ENCODE measurements at places on chromosomes 1 and 21. TPM values are rescaled to one million over a fixed set of nuclear protein-coding genes. Genes with fewer than 3 reads are reported as not detected.

DNA sequence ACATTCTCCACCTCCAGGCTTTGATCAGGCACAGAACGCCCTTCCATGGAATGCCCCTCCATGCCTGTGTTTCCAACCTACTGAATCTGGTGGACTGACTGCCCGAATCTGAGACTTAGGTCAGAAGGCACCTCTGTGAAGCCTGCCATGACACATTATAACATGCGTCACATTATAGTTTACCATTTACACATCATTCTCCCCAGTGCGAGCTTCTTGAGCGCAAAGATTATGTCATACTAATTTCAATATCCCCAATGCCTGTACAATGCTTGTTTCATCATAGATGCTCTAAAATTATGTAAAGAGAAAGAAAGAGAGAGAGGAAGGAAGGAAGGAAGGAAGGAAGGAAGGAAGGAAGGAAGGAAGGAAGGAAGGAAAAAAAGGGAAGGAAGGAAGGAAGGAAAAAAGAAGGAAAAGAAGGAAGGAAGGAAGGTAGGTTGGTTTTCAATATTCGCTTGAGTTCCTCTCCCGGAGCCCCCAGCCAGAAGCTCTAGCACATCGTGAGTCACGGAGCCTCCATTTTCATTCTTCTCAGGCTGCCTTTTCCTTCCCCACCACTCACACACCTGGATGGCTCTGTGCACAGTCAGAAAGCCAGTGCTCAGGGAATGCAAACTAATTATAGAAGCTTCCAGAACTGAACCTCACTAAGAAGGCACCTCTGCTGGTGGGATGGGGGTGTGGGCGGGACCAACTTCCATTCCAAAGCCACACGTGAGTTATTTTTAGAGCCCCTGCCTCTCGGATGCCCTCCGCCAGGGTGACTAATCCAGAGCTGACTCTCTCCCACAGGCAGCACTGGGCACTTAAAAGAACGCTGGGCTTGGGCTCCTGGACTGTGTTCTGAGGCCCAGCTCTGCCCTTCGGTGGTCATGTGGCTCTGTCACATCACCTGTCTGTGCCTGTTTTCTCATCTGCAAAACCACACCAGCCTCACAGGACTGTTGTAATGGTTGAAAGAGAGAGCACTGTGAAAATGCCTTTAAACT lies 27.4 kb downstream of the LAMB3 start:
- no peak for DNase-seq

- DNase-seq, result no peak
These were observed 43.1 kb downstream of the IL12RB2 start for GRCh38 chr1:67350783-67351182.

DNA sequence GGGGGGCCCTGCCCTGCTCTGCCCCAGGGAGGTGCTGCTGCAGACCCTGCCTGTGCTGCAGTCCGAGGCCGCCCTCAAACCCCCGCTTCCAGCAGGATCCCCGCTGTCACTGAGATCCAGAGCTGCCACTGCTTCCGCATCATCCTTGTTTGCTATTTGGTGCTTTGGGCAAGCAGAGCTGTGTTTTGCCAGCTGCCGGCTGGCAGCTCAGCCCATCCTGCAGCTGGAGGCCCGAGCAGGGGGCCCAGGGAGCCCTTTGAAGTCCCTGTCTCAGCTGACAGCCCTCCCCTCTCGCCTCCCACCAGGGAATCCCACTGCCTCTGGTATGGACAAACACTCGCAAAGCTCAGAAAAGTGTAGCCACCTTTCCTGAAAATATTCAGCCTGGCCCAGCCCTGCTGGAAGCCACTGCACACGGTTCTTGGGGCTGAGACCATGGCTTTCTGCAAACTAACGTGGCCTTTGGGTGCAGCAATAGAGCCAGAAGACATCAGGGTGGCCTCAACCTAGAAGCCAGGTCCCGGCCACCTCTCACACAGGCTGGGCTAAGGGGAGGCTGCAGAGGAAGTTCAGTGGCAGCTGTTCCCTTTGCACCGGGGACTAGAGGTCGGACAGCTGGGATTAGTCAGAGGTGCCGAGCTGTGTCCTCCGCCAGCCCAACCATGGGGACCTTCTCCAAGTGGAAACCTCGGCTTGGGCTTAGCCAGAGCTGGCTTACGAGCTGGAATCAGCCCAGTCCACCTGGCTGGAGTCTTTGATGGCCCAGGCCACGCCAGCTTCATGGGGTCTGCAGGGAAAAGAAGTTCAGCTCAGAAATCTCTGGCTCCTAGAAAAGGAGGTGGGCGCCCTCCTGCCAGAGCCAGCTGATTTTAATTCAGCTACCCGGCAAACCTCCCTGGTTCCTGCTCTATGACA lies 107.1 kb downstream of the SPSB1 start:
- peak; percentile 42 for DNase-seq

DNA sequence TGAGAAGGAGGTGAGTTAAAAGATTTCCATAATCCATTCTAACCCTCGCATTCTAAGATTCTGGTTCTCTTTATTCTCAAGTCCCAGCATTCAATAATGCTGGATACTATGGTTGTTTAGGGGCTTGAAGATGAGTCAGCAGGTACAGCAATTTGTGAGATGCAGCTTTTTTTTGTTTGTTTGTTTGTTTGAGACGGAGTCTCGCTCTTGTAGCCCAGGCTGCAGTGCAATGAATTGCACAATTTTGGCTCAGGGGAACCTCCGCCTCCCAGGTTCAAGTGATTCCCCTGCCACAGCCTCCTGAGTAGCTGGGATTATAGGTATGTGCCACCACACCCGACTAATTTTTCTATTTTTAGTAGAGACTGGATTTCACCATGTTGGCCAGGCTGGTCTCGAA lies 23.3 kb downstream of the EIF4G3 start:
- DNase-seq, result no peak

DNA sequence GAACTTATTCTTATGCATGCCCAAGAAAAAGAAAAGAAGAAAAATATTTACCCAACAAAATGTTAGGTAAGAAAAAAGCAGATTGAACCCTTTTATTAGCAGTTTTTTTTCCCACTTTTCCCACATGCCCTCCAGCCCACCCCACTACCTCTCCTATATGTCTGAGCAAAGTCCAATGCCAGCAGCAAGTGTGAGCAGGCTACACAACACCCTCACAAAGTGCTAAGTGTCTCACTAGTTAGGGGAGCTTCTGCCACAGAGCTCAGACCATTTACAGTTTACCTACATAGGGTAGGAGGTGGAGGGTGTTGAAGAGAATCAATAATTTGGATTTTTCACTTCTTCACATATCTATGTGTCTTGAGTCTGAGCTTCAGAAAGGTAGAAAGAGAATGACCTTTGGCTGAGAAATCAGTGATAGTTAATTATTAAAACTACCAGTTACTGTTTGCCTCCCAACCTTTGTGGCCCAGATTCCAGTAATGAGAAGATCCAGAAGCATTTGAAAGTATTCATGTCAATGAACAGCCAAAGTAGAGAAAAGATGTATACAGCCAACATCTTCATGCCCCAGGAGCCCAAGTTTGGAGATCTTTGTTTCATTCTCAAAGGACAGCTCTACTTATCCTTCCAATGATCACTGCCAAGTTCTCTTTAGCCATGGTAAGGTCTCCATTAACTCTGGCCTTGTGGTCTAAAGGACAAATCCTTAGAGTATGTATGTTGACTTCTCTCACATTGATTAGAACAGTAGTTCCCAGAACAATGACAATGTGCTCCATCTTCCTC lies 26.2 kb downstream of the OR10J5 start:
- DNase-seq, result no peak

- no peak for DNase-seq
These were observed 412.1 kb upstream of the NFIA start for GRCh38 chr1:60670302-60670701.

GRCh38 chr1:182703539-182703938 lies 19.2 kb upstream of the RGS8 start:
- peak; percentile 22 for DNase-seq

- no peak for DNase-seq
These were observed 14.4 kb downstream of the MAP3K7CL start for GRCh38 chr21:29144736-29145353.

DNA sequence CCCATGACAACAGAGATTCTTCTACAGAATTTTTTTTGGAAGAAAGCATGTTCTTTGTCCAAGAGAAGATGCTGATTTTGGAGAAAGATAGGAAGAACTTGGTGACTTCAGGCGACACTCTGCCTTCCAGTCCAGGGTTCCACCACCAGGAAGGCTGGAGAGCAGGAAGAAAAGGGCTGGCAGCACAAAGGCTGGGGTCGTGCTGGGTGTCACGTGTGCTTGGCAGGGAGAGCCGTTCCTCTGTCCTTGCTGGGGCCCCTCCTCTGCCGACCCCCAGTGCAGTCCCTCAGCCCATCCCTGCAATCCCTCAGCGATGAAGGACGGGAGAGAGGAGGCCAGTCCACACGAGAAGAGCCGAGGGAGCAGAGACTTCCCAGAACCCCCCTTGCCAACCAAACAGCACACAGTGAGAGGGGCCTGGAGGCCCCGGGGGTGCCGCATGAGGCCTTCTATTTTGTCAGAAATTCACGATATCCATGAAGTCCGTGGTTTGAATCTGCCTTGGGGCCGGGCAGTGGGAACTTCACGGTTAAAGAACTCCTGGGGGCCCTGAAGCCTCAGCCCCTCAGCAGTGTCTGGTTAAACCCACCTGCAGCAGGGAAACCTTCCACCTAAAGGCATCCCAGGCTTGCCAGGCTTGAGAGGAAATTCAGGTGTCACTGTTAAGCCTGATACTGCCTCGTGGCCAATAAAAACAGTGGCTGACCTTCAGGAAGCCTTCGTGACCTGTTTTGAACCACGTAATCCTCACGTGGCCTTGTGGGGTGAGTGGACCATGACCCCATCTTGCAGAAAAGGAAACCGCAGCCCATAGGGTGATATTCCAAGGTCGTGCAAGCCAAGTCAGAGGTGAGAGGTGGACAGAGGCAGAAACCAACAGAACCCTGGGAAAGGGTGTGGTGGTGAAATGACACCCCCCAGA lies 3.4 kb downstream of the KRTAP10-12 start:
- no peak for DNase-seq

DNA sequence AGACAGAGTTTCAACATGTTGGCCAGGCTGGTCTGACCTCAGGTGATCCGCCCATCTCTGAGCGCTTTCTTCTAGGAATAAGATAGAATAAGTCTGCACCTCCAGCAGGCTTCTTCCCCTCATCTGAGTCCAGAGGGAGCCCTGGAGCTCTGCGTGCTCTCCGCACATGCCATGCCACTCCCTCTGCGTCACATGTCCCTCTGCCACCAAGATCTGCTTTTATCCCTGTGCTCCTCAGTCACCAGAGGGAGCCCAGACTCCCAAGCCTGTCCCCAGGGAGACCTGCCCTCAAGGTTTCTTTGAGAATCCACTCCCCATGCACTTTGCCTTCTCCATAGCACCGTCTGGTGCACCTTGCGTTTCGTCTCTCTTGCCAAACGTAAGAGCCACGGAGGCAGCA lies 213.0 kb downstream of the CAMTA1 start:
- peak; percentile 64 for DNase-seq

DNA sequence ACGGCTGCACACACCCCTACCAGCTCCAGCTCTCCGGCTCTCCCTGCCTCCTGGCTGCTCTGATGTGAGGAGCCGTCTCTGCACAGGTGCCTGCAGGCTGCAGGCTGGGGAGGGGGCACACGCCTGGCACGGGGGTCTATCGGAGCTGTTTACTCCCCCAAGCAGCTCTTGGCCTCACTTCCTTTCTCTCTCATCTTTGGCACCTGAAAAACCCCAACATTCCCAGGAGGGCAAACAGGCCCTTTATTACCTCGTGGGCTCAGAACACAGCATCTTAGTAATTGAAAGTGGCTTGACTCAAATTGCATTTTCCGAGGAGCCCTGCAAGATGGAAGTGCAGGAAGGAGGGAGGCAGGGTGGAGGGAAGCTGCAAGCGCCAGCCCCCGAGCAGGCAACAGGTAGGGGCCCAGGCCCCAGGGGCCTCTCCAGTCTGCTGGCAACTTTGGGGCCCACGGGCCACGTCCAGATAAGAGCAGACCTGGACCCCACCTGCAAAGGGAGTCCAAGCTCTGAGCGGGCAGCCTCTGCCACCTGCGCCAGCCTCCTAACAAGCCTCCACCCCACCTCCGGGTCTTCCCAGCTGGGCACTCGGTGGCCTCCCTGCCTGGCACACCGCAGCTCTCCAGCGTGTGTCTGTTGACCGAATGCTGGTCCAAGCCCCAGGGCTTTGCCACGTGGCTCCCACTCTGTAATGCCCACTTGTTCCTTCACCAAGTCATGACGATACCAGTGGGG lies 263.6 kb upstream of the VAMP3 start:
- DNase-seq, result no peak

GRCh38 chr21:31752352-31752751 lies 20.4 kb upstream of the SCAF4 start:
- DNase-seq, result no peak

DNA sequence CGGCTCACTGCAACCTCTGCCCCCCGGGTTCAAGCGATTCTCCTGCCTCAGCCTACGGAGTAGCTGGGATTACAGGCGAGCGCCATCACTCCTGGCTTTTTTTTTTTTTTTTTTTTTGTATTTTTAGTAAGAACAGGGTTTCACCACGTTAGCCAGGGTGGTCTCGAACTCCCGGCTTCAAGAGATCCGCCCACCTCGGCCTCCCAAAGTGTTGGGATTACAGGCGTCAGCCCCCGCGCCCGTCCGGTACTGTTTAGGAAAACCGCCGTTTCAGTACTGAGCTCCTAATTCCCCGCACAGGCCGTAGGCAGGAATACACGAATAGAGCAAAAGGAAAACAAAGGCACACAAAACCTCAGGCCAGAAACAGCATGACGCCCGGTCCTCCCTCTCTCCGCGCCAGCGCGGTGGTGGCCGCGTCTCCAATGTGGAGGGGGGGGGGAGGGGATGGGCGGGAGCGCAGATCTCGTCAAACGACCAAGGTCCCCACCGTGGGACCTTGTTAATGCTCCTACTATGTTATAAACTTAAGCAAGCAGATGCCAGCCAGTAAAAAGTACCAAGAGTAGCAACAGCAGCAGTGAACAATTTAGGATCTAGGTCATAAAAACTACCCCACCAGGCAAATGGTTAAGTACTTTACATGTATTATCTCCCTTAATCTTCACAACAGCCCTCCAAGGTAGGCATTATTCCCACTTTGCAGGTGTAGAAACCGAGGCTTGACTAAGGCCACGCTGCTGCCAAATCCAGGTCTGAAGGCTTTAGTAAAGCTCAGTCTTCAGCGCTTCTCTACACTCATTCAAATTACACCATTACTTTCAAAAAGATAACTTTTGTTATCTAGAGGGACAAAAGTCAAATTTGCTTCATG lies 648 bp upstream of the ADAR start:
- peak; percentile 59 for DNase-seq

GRCh38 chr1:181386340-181386739 lies 97.0 kb upstream of the CACNA1E start:
- DNase-seq, result no peak

PTPRU gene
- 41.4 TPM for total RNA-seq

CFAP74 gene
- total RNA-seq, result not detected

LCE2C gene
- not detected for total RNA-seq

MIXL1 gene
- not detected for total RNA-seq

BTBD8 gene
- total RNA-seq, result 1.3 TPM

SPRR1B gene
- total RNA-seq, result not detected

ADORA3 gene
- total RNA-seq, result not detected

OR6K3 gene
- not detected for total RNA-seq
